ENCODE measurements at places on chromosomes 2 and 18. TPM values are rescaled to one million over a fixed set of nuclear protein-coding genes. Genes with fewer than 3 reads are reported as not detected.

- no peak overlapping the region for H3K4me3 ChIP-seq
- no peak overlapping the region for H3K27ac ChIP-seq
- H3K4me1 ChIP-seq, result no peaks in the 10 kb centered on the region
- H3K27me3 ChIP-seq, result no peaks in the 10 kb centered on the region
- no peak for DNase-seq
These were observed 91.6 kb downstream of the RHOB start for GRCh38 chr2:20538308-20539132.

DNA sequence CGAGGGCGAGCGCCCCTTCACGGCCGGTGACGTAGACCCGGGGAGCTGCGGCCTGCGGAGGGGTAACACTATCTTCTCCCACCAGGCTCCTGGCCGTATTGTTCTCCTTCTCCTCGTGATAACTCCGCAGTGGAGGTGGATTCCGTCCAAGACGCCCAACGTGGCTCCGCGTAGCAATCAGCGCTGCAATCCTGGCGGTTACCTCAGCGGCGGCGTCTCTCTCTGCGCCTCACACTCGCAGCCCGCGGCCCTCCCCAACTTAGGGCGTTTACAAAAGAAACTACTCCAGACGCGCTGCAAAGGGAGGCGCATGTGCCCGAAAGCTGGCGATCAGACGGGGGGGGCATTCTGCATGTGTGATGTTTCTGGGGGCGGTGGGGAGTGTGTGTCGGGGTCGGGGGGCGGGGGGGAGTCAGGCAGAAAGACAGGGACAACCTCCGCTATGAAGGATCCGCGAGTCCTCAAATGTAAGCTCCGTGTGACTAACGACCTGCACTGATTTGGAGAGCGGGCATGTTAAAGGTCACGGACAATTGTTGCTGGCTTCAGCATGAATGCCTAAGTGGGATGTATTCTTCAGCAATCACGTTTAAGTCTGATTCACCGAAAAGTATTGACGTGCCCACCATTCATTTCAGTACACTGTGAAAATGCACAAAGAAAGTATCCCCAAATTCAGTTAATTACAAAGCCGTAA is 1.3 kb upstream of the ZNF516 start:
- DNase-seq, result peak; percentile 66
- H3K4me1 ChIP-seq, result no peaks in the 10 kb centered on the region
- H3K36me3 ChIP-seq, result no peaks in the 10 kb centered on the region
- peak overlapping the region; percentile 97 for H3K27ac ChIP-seq
- peak overlapping the region; percentile 75 for H3K4me3 ChIP-seq

GRCh38 chr2:30511122-30512083 is 64.4 kb downstream of the LCLAT1 start:
- peaks cover 29% of the 10 kb centered on the region for H3K4me1 ChIP-seq
- H3K27me3 ChIP-seq, result no peaks in the 10 kb centered on the region
- H3K27ac ChIP-seq, result no peak overlapping the region

DNA sequence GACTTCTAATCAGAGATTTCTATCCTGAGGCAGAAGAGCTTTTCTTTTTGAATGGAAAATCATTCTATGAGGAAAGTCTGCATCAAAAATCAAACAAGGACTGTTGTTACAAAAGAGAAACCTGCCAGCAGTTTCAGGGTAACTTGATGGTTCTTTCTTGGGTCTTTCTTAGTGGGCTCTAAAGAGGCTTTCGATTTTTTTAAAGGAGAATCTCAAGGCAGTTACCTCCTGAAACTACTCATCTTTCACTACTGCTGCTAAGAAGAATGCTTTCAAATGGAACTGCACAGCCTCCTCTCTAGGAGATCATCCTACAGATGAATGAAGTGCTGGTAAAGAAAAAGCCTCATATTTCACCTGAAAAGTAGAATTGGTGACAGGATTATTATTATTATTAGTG is 272.3 kb downstream of the ERBB4 start:
- no peak for DNase-seq
- H3K27ac ChIP-seq, result no peak overlapping the region
- no peak overlapping the region for H3K4me3 ChIP-seq

DNA sequence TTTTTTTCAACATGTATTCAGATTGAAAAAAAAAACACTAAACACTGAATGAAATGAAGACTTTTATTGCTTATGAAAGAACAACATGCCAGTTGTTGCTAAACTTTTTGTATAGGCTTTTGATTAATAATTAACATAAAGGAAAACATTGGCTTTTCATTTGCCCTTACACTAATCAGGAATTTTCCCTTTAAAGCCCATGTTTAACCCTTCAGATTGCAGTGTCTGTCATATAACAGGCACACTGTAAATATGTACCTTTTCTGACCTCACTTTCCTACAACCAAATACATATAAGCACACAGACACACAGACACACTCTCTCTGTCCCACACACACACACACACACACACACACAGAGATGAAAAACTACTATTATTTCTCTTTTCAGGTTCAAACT is 84.4 kb downstream of the MAP2 start:
- DNase-seq, result no peak
- no peaks in the 10 kb centered on the region for H3K36me3 ChIP-seq
- no peaks in the 10 kb centered on the region for H3K4me1 ChIP-seq

- no peaks in the 10 kb centered on the region for H3K36me3 ChIP-seq
- H3K27me3 ChIP-seq, result no peaks in the 10 kb centered on the region
- H3K4me3 ChIP-seq, result peak overlapping the region; percentile 81
- H3K4me1 ChIP-seq, result peaks cover 23% of the 10 kb centered on the region
These were observed 995 bp downstream of the MBD5 start for GRCh38 chr2:148021886-148022285.

NAT8 gene
- not detected for total RNA-seq

SLC35F6 gene
- total RNA-seq, result 30.1 TPM

STARD7 gene
- total RNA-seq, result 111 TPM

ELMOD3 gene
- 21.2 TPM for total RNA-seq

HNMT gene
- 18.1 TPM for total RNA-seq
